ENCODE measurements at places on chromosomes 13 and 19. TPM values are rescaled to one million over a fixed set of nuclear protein-coding genes. Genes with fewer than 3 reads are reported as not detected.
A peak's percentile ranks its signal among the peaks of the same experiment; 100 is the strongest.

BSPH1 gene
- not detected for total RNA-seq

GJB2 gene
- 4.0 TPM for total RNA-seq

MBD3L2 gene
- total RNA-seq, result not detected

KLK11 gene
- total RNA-seq, result not detected

NFIX gene
- 0.21 TPM for total RNA-seq

ZNF835 gene
- 2.2 TPM for total RNA-seq

SEMA6B gene
- not detected for total RNA-seq

DNA sequence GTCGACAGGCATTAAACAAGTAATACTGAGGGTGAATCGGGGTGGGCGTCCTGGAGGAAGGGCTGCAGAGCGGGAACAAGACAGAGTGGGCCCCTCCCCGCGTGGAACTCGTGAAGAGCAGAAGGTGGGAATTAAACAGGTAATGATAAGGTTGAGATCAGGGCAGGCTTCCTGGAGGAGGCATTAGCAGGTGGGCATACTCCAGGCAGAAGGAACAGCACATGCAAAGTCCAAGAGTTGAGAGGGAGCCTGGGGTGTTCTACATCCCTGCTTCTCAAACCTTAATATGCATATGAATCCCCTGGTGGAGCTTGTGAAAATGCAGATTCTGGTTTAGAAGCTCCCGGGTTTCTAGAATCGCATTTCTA lies 23.3 kb downstream of the SLC8A2 start:
- DNase-seq, result no peak
- peaks cover 2% of the 10 kb centered on the region for H3K36me3 ChIP-seq
- H3K4me1 ChIP-seq, result peaks cover 36% of the 10 kb centered on the region

DNA sequence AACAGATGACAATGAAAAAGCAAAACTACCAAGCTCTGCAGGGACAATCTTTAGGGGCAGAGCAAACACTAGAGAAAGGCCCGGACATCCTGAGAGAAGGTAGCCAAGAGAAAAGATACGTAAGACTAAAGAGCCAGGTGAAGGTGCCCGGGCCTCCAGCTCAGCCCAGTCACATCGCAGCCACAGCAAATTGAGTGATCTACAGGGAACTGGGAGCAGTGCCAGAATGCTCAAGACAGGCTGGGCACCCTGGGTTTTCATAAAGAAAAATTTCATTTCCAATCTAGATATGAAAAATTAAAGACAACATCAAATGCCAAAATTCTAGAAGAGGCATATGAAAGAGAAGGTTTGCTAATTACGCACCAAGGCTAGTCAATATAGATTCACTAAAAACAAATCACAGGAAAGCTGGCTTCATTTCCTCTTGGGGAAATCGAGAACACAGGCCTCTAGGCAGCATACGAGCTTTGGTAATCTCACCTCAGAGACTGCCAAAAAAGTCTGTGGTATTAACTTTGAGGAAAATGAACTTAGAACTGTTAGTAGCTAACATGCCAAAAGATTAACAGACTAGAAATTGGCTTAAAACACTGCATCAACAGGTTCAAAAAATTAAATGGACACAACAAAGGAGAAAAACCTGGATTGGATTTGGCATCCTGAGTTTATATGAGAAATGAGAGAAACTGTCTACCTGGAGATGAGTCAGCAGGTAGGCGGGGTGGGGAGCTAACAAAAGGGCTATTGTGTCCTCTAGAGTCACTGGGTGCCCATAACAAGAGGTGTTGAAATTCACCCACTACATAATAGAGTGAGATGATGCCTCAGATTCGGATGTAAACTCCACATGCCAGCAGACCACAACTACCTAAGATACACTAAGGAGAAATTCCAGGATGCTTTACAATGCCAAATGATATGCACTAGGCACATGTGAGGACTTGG lies 6.6 kb downstream of the ANKRD10 start:
- H3K36me3 ChIP-seq, result peaks cover 50% of the 10 kb centered on the region
- H3K4me1 ChIP-seq, result peaks cover 66% of the 10 kb centered on the region
- peak overlapping the region; percentile 31 for H3K27ac ChIP-seq
- H3K4me3 ChIP-seq, result no peak overlapping the region
- H3K27me3 ChIP-seq, result no peaks in the 10 kb centered on the region

DNA sequence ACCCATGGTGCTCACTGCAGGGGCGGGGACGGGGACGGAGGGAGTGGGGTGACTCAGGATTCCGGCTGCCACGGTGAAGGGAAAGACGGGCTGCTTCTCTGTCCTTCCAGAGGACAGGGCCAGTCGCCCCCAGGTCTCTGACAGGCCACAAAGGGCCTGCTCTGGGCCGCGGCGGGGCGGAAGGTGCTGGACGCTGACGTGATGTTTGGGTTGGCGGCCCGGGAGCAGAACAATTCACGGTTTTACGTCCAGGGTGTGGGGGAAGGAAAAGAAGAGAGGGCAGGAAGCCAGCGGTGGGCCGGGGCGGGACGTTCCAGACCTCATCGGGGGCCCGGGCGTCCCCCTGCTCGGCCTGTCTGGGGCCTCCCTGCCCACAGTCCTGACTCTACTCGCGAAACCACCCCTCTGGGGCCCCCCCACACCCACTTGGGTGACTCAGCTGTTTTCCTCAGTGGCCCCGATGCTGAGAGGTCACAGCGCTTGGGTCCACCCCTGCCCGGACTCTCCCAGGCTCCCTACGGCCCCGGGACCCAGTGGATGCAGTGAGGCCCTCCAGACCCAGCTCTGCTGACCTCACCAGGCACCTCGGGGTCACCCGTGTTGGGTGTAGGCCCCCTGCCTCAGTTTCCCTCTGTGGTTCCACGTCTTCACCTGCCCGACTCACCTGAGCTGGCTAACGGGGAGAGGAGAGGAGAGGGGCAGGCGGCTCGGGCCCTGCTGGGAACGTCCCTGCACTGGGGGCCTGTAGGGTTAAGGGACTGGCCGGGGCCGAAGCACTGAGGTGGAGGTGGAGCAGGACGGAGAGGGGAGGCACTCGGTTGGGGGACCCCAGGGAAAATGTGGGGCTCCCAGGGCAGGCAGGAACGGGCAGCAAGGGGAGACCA lies 29.2 kb downstream of the PIP5K1C start:
- peaks cover 37% of the 10 kb centered on the region for H3K4me1 ChIP-seq
- no peaks in the 10 kb centered on the region for H3K27me3 ChIP-seq
- DNase-seq, result peak; percentile 86
- H3K4me3 ChIP-seq, result peak overlapping the region; percentile 59
- H3K36me3 ChIP-seq, result peaks cover 8% of the 10 kb centered on the region

- no peaks in the 10 kb centered on the region for H3K27me3 ChIP-seq
- H3K27ac ChIP-seq, result no peak overlapping the region
- H3K36me3 ChIP-seq, result no peaks in the 10 kb centered on the region
- no peak for DNase-seq
Measured at GRCh38 chr13:97780486-97780885, 173.0 kb upstream of the IPO5 start.

DNA sequence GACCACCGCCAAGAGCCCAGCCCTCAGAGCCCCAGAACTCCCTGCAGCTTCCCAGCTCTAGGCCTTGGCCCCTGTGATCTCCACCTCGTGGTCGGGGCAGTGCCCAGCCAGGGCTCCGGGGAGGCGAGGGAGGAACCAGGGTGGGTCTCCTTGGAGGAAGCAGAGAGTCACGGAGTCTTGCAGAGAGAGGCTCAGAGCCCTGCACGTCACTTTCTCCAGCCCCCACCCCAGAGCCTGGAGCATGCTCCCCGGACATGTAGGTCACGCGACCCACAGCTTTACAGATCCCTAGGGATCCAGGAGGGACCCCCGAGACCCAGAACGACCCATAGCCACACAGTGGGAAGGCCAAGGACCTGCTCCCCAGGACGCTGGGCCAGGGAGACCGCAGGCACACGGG lies 11.9 kb downstream of the GADD45B start:
- peaks cover 8% of the 10 kb centered on the region for H3K4me1 ChIP-seq
- H3K27ac ChIP-seq, result no peak overlapping the region
- no peak for DNase-seq
- no peak overlapping the region for H3K4me3 ChIP-seq
- peaks cover 50% of the 10 kb centered on the region for H3K27me3 ChIP-seq

GRCh38 chr13:48977286-48977625 lies 1.5 kb downstream of the FNDC3A start:
- H3K27me3 ChIP-seq, result no peaks in the 10 kb centered on the region
- peaks cover 44% of the 10 kb centered on the region for H3K36me3 ChIP-seq
- peak overlapping the region; percentile 96 for H3K27ac ChIP-seq
- H3K4me3 ChIP-seq, result peak overlapping the region; percentile 87
- DNase-seq, result no peak

GRCh38 chr13:95098916-95099315 lies 202.3 kb downstream of the ABCC4 start:
- no peak overlapping the region for H3K4me3 ChIP-seq
- H3K36me3 ChIP-seq, result peaks cover 23% of the 10 kb centered on the region
- no peak overlapping the region for H3K27ac ChIP-seq
- H3K4me1 ChIP-seq, result peaks cover 7% of the 10 kb centered on the region
- H3K27me3 ChIP-seq, result no peaks in the 10 kb centered on the region
- no peak for DNase-seq

DNA sequence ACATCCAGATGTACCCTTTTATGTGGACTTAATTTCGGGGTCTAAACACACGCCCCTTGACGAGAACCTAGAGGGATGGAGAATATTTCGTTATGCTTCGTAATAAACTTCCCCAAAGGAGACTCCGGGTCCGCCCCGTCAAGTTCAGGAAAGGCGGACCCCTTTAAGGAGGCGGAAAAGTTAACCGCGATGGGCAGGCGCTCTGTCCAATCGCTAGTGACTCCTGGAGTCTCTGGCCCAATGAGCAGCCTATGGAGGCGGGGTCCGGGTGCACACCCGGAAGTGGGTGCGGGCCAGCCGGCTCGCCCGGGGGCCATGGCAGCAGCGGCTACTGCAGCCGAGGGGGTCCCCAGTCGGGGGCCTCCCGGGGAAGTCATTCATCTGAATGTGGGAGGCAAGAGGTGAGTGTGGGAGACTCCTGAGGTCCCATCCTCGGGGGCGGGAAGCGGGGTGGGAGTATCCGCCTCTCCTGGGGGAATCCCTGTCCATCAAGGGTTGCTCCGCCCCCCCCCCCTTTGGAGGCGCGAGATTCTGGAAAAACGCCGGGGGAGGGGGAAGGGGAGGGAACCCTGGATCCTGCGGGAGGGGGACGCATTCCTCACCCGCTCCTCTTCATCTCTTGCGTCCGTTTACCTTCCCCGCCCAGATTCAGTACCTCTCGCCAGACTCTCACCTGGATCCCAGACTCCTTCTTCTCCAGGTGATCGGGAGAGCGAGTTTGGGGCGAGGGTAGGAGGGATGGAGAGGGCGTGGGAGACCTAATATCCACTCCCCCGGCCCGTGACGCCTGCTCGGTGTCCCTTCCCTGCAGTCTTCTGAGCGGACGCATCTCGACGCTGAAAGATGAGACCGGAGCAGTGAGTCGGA lies at the start of gene SHKBP1:
TSS of gene SHKBP1 (plus strand) at position 289 of the 867 bp plus-strand sequence. CDS start at position 316, 27 bp downstream.
- no peaks in the 10 kb centered on the region for H3K27me3 ChIP-seq
- H3K4me1 ChIP-seq, result peaks cover 20% of the 10 kb centered on the region
- peak within 1 kb of the TSS; percentile 90 for H3K4me3 ChIP-seq
- peaks cover 16% of the 10 kb centered on the region for H3K36me3 ChIP-seq
- peak; percentile 96 for DNase-seq

- H3K36me3 ChIP-seq, result no peaks in the 10 kb centered on the region
- no peak for DNase-seq
Measured at GRCh38 chr13:44232774-44233173, 140.8 kb upstream of the SERP2 start.

GRCh38 chr13:28623782-28624706 lies 34.9 kb upstream of the POMP start:
- H3K4me3 ChIP-seq, result no peak overlapping the region
- H3K27me3 ChIP-seq, result peaks cover 17% of the 10 kb centered on the region
- no peak overlapping the region for H3K27ac ChIP-seq
- peaks cover 6% of the 10 kb centered on the region for H3K4me1 ChIP-seq
- H3K36me3 ChIP-seq, result no peaks in the 10 kb centered on the region
